Mammary epithelial cell (primary cell): ENCODE measurements at places on chromosomes 16 and 17. TPM values are rescaled to one million over a fixed set of nuclear protein-coding genes. Genes with fewer than 3 reads are reported as not detected.

Gene IRX3
- 15.5 TPM for total RNA-seq

Gene SOX15
- total RNA-seq: 4.3 TPM

Gene VTN
- total RNA-seq: not detected

Gene ATAD5
- total RNA-seq: 1.2 TPM

Gene KRT25
- total RNA-seq: not detected in 2 replicates

Gene APOBR
- total RNA-seq: 0.08 and 0.09 TPM in 2 replicates

Gene SLC38A8
- not detected in 2 replicates for total RNA-seq

Gene HBA2
- not detected for total RNA-seq

Gene CLTC
- 226 and 266 TPM in 2 replicates for total RNA-seq

Gene NPIPB9
- 5.8 TPM for total RNA-seq

Gene ACSF2
- 37.2 TPM for total RNA-seq

Gene ODAD4
- 0.48 and 1.9 TPM in 2 replicates for total RNA-seq

Gene CCDC154
- total RNA-seq: 0.17 TPM

Gene RHBDL1
- total RNA-seq: 3.2 TPM

Gene MT4
- total RNA-seq: not detected in 2 replicates

Gene MEIOB
- 0.17 TPM for total RNA-seq

Gene PNPO
- 63.5 and 81.6 TPM in 2 replicates for total RNA-seq

Gene TBX2
- 1.5 and 2.9 TPM in 2 replicates for total RNA-seq

Gene C16orf92
- total RNA-seq: not detected in 2 replicates

Gene CALCOCO2
- total RNA-seq: 51.7 TPM
